Stomach (tissue), 19 donors: ENCODE measurements at places on chromosomes 13 and 19. TPM values are rescaled to one million over a fixed set of nuclear protein-coding genes. Genes with fewer than 3 reads are reported as not detected.

Gene PLK5
- total RNA-seq: not detected

DNA sequence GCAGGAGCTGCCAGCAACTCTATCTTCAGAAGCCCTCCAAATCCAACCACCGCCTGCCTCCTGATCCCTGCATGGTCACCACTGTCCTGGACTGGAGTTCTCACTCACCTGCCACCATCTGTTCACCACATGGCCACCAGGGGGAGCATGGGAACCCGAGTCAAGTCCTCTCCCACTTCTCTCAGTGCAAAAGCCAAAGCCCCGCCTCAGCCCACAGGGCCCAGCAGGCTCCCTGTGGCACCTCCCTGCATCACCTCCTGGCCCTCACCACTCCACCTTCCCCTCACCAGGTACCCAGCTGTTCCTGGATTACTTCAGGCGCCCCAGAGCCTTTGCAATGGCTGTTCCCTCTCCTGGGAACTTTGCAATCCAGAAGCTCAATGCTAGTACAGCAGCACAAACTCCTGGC lies 5.3 kb downstream of the DHPS start:
- H3K27ac ChIP-seq: no peak overlapping the region
- peaks cover 81% of the 10 kb centered on the region for H3K36me3 ChIP-seq
- DNase-seq: peak; percentile 85
- H3K4me1 ChIP-seq: peaks cover 49% of the 10 kb centered on the region
- H3K27me3 ChIP-seq: no peaks in the 10 kb centered on the region
- H3K4me3 ChIP-seq: no peak overlapping the region

DNA sequence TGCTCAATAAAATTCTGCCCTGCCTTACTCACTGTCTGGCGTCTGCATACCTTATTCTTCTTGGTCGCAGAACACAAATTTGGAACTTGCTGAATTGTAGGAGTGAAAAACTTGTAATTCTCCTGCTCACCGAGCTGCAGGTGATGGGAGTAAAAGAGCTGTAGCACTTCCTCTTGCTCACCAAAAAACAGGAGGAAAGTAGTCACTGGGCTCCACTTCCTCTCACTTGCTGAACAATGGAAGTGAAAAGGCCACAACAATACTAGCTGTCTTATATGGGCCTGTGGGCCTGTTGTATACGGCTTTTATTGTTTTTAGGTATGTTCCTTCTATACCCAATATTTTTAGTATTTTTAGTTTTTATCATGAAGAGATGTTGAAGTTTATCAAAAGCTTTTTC lies 978.7 kb downstream of the SLITRK5 start:
- H3K27me3 ChIP-seq: no peaks in the 10 kb centered on the region
- DNase-seq: no peak
- H3K27ac ChIP-seq: no peak overlapping the region
- H3K36me3 ChIP-seq: no peaks in the 10 kb centered on the region
- no peak overlapping the region for H3K4me3 ChIP-seq

Gene ALKBH6
- 187 TPM for total RNA-seq

Gene SMIM24
- not detected for total RNA-seq

- no peaks in the 10 kb centered on the region for H3K36me3 ChIP-seq
- no peaks in the 10 kb centered on the region for H3K27me3 ChIP-seq
- H3K4me3 ChIP-seq: no peak overlapping the region
- no peak for DNase-seq
- no peak overlapping the region for H3K27ac ChIP-seq
These were observed 326.2 kb downstream of the TSHZ3 start for GRCh38 chr19:31023038-31023437.

GRCh38 chr19:55452749-55453346 lies 8.6 kb downstream of the ISOC2 start:
- peaks cover 31% of the 10 kb centered on the region for H3K36me3 ChIP-seq
- no peak overlapping the region for H3K4me3 ChIP-seq
- no peak overlapping the region for H3K27ac ChIP-seq
- peak; percentile 49 for DNase-seq
- H3K27me3 ChIP-seq: peaks cover 18% of the 10 kb centered on the region

DNA sequence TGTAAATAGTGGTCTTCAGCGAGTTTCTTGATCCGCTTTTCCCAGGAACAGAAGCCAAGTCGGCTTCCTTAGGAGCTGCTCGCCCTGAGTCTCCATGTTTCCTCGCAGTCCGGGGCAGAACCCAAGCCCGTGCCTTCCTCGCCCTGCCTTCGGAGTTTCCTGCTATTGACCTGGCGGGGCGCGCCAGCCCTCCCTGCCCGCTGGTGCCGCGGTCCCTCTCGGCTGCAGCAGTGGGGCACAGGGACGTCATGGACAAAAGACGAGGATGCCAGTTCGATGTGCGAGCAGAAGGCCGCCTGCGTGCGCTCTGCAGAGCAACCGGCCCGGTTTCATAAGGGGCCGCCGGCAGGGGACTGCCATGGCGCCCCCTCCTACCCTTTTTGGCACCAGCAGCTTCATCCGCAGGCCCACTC lies 156.6 kb downstream of the TM9SF2 start:
- H3K4me3 ChIP-seq: peak overlapping the region; percentile 67
- H3K36me3 ChIP-seq: no peaks in the 10 kb centered on the region
- peaks cover 8% of the 10 kb centered on the region for H3K27me3 ChIP-seq
- peak; percentile 49 for DNase-seq

Gene CACNA1A
- not detected for total RNA-seq

DNA sequence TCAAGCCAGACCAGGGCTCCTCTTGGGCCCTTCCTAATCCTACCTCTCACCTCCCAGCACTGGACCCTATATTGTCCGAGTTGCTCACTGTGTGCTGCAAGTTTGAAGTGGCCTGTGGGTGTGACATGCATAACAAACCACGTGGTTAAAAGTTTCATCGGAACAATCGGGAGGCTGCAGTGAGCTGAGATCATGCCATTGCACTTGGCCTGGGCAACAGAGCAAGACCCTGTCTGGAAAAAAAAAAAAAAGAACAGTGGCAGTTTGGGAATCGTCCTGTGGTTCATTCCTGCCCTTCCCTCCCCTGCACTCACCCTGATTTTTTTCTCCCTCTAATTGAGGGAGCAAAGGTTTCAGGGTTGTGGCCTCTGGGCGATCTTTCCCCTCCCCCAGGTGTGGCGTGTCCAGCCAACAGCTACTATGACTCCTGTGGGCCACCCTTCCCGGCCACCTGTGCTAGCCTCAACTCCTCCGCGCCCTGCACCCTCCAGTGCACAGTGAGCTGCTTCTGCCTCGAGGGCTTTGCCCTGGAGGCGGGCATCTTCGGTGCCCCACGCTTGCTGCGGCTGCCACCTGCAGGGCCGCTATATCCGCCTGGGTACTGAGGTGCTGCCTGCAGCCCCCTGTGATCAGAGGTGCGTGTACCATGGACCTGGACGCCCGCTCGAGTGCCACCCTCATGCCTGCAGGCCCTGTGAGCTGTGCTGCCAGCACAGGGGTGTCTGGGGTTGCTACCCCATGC lies 16.3 kb upstream of the FXYD3 start:
- H3K4me3 ChIP-seq: no peak overlapping the region
- H3K4me1 ChIP-seq: no peaks in the 10 kb centered on the region
- H3K27me3 ChIP-seq: no peaks in the 10 kb centered on the region
- H3K36me3 ChIP-seq: no peaks in the 10 kb centered on the region
- no peak for DNase-seq

DNA sequence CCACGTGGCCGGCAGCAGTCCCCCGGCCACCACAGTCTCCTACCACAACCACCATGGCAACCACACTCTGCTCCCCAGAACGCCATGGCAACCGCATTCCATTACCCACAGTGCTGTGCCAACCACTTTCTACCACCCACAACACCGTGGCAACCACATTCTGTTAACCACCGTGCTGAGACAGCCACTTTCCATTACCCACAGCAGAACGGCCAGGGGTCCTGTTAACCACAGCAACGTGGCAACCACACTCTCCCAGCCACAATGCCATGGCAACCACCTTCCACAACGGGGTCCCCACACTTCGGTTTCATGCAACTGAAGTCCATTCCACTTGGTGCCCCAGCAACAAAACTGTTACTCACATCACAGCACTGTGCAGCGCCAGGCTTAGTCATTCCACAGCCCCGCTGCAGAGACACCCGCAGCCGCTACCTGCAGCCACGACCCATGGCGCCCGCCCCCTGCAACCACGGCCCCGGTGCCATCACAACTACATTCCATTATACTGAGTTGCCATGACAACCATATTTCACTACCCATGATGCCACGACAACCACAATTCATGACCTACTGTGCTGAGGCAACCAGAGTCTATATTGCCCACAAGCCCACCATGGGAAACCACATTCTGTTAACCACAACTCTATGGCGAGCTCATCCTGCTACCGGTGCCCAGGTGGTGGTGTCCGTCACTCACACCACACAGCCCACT lies 10.0 kb downstream of the DPF1 start:
- H3K36me3 ChIP-seq: no peaks in the 10 kb centered on the region
- no peak for DNase-seq
- no peak overlapping the region for H3K4me3 ChIP-seq
- H3K4me1 ChIP-seq: peaks cover 28% of the 10 kb centered on the region

Gene PSG1
- not detected for total RNA-seq

Gene ZNF729
- not detected for total RNA-seq
